ENCODE measurements at places on chromosomes 1 and 21.

- DNase-seq, result no peak
Measured at GRCh38 chr1:114758256-114758832, 560 bp upstream of the CSDE1 start.

DNA sequence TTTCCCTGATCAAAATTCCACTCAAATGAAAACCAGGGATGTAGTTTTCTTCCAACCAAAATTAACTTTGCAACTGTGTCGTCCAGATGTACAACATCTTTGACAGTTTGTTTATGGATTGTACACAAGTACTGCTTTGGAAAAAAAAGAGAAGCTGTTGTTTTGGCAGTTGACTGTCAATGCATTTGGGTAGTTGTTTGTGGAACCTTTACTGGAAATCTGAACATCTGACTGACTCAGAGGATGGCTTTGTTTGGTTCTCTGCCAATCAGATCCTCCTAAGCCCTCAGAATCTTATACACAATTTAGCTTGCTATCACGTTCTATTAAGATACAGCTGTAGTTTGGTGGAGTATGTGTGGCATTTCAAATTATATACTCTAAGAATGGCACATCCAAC is 195.0 kb downstream of the KCNK2 start:
- DNase-seq, result no peak

DNA sequence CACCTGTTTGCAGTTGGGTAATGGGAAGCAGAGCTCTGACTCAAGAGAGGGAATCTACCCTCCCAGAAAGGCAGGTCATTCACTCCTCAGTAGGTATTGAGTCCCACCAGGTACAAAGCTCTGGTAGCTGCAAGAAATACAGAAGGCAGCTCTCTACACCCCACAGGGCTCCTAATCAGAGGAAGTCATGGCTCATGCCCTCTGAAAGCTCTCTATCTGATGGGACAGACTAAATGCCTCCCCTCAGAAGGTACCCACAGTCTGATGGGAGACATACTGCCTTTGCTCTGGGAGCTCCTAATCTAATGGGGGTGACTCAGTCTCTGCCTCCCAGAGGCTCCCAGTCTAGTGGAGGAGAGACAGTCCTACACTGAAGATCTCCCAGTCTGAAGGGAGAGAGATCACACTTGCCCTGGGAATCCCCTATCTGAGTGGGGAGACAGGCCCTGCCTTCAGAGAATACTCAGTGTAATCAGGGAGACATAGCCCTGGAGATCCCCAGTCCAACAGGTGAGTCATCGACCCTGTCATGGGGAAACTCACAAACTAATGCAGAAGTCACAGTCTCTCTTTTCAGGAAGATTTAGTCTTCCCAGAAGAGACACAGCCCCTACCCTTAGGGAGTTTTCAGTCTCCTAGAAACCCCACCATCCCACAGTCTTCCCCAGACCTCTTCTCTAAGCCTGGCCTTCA is 23.7 kb downstream of the CAMK1G start:
- DNase-seq, result no peak

DNA sequence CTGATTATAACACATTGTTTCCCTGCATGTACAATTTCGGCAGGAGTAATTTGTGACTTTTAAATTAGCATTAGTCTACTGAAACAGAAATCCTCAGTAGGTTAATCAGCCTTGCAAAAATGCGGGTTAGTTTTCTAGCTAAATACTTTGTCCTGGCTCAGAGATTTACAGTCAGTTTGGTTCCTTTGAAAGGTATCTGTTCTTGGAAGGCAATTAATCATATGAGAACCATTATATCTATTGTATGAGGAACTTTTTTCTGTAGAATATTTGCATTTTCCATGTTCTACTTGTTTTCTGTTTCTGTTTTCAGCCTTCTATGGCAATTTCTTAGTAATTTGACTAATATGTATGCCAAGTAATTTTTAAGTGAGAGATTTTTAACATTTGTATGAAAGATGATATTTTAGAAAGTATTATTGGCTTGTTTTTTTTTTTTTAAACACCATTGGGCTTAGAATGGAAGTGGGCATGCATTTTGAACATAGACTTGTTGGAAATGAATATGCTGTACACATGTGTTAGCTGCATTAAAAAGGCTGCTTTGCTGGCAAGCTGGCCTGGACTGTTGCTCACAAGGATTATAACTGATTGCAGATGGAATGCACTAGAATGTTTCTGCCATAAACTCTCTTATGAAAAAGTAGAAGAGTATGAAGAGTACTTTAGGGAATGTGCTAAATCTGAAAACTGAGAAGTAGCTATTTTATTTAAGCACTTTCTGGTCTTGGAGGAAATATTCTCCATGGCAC is 26.2 kb downstream of the KIF1B start:
- DNase-seq, result peak; percentile 42

- no peak for DNase-seq
Measured at GRCh38 chr1:160400646-160401486, 502 bp downstream of the VANGL2 start.

DNA sequence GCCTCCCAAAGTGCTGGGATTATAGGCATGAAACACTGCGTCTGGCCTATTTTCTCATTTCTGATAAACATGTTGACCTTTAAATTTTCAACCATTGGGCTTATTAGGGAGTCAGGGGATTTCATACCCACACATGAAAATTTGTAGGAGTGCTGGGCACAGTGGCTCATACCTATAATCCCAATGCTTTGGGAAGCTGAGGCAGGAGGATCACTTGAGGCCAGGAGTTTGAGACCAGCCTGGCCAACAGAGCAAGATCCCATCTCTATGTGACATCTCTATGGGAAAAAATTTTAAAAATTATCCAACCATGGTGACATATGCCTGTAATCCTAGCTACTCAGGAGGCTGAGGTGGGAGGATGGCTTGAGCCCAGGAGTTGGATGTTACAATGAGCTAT is 10.5 kb upstream of the H3-3A start:
- DNase-seq, result no peak

DNA sequence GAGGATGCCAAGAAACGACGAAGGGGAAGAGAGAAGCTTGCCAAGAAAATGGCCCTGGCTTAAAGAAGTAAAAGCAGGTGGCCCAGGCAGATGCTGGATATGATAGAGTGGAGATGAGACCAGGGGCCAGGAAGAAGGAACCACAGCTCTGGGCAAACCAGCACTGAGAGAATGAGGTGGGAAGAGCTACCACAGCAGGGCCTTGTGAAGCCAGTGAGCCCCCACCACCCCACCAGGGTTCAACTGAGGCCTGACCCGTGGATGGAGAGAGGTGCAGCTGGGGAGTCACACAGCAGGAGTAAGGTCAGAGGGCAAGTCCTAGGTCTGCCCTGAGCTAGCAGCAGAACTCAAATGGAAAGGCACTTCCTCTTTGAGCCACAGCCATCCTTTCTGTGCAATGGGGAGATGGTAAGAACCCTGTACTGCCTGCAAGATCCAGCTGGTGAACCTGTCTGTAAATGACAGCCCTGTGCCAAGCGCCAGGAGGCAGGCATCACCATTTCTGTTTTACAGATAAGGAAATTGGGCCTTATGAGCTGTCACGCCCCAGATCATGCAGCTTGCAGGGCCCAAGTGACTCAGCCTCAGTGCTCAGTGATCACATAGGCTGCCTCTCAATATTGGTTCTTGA is 8.5 kb downstream of the SH3BGRL3 start:
- DNase-seq, result no peak

DNA sequence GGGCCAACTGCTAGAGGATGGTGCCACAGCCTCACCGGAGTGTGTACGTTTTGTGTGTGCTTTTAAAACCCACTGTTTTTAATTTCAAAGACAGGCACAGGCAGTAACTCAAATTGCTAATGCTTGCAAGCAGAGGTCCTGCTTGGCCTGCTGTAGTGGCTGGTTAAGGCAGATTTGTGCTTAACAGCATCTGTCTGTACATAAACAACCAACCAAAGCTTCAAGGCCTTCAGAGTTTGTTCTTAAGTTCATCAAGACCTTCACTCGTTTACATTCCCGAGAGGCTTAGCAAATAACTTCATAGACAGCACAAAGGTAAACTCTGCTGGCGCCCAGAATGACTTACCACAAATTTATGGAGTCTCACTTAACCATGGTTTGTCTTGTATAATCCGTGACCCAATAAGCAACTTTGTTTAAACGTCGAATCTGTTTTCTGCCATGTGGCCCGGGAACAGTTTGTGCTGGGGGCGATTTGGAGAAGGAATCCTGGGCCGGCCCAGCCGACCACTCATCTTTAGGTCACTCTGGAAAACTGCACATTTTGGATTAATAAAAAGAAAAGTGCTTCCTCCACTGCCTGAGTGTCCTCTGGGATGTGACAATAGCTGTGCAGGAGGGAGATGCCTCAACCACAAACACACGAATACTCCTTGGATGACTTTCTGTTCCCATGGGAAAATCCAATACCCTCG is 58.1 kb downstream of the CAPZB start:
- DNase-seq, result peak; percentile 71

DNA sequence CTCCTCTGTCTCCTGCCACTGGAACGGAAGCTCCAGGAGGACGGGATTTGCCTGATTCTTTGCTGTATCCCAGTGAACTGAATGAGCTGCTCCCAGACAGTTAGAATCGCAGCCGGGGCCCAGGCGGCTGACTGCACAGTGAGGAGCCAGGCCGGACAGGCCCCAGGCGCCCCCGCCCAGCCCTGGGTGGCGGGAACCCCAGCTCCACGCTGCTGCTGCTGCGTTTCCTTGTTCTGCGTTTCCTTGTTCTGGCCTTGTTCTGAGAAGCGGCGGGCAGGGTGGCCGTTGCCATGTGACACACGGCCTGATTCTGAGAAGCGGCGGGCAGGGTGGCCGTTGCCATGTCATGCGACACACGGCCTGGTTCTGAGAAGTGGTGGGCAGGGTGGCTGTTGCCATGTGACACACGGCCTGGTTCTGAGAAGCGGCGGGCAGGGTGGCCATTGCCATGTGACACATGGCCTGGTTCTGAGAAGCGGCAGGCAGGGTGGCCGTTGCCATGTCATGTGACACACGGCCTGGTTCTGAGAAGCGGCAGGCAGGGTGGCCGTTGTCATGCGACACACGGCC is 56.2 kb downstream of the SLC37A1 start:
- no peak for DNase-seq

DNA sequence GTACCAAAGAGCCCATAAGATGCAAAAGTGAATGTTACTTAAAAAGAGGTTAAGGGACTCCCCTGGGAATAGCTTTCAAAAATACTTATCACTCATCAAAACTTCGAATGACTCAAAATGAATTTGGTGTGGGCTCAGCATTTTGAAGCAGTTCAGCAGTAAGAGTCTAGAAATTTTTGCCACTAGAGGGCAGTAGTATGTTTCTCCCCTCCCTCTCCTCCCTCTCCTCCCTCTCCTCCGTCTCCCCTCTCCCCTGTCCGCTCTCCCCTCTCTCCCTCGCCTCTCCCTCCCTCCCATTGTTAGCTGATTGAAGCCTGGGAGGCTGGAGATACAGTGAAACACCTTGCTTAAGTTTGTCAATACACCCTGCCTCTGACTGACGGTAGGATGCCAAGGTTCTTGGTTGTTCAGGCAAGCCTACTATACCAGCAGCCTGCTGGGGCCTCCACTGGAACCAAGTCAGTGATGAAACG is 70.8 kb upstream of the TENT5C start:
- no peak for DNase-seq

- no peak for DNase-seq
Measured at GRCh38 chr1:66266350-66266749, 267.6 kb upstream of the SGIP1 start.

DNA sequence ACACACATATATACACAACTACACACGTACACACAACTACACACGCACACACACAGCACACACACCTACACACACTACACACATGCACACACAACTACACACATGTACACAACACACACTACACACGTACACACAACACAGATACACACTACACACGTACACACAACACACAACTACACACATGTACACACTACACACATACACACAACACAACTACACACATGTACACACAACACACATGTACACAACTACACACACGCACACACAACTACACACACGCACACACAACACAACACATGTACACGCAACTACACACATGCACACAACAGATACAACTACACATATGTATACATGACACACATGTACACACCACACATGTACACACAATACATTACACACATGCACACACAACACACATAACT is 318.1 kb downstream of the CAMTA1 start:
- DNase-seq, result no peak

DNA sequence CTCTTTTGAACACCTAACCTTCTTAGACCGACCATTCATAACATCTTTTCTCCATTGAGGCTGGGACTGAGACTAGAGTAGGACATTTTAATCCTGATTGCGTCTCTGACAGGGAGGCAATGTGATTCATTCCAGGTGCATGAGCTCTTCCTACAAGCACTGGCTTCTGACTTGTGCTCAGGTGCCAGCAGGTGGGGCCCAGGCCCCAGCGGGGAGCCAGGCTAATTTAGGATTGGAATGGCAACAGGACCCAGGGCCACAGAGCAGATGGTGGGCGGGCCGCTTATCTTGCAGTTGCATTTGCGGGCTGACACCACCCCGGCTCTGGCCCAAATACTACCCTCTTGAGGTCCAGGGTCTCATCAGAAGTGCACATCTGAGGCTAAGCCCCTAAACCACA is 4.1 kb downstream of the GPA33 start:
- DNase-seq, result no peak

GRCh38 chr1:46180082-46180616 is 3.9 kb upstream of the P3R3URF start:
- no peak for DNase-seq

DNA sequence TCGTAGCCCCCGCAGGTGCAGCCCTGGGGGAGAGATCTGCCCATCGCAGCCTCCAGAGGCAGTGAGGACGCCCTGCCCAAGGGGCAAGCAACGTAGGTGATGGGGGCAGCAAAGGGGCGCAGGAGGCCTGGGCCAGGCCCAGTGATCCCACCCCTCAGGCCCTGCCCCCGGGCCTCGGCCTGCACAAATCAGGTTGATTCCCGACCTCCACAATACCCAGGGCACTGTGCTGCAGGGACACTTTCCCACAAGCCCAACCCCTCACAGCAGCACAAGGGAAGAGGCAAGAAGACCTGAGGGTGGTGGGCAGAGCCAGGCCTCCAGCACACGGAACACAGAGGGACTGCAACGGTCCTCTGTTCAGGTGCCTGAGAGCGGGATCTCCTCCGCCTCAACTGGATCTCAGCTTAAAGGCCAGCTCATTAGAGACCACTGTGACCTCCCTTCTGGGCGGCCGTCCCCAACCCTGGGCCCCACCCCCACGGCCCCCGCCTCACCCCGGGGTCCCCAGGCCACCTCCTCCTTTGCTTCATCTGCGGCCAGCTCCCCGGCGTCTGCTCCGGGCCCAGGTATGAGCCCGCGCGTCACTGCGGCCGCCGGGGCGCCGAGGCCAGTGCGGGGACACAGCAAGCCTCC is 812 bp upstream of the ARF1 start:
- DNase-seq, result no peak

GRCh38 chr1:210272666-210273065 is 40.1 kb downstream of the SERTAD4 start:
- no peak for DNase-seq
